ENCODE measurements at places on chromosomes 1 and 21.
A peak's percentile ranks its signal among the peaks of the same experiment; 100 is the strongest.

DNA sequence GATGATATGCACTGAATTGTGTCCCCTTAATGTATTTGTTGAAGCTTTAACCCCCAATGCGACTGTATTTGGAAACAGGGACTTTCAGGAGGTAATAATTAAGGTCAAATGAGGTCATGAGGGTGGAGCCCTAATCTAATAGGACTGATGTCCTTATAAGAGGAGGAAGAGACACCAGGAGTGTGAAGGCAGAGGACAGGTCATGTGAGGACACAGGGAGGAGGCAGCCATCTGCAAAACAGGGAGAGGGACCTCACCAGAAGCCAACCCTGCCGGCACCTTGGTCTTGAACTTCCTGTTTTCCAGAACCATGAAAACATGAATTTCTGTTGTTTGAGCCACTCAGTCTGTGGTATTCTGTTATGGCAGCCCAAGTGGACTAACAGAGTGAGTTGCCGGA is 15.3 kb downstream of the SYF2 start:
- DNase-seq, result no peak

GRCh38 chr1:117069220-117069844 is 9.2 kb downstream of the TTF2 start:
- peak; percentile 32 for DNase-seq

DNA sequence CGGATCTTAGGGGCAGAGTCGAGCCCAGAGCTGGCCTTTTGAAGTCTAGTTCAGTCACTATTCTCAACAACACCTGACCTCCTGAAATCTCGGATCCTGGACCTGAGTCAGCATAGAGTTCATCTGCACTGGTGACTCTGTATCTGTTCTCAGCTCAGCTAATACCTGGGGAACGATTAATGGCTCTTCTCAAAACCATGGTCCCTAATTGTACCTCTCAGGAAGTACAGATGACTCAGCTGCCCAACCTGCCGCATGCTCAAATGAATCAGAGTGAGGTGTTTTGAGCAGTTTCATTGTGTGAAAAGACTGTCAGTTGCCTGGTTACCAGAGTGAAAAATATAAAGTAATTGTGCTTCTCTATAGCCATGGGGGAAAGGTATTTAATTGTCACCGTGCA is 89.2 kb downstream of the SLC35F3 start:
- DNase-seq, result peak; percentile 61

GRCh38 chr1:185156288-185156853 is 382 bp downstream of the TRMT1L start:
- DNase-seq, result no peak

DNA sequence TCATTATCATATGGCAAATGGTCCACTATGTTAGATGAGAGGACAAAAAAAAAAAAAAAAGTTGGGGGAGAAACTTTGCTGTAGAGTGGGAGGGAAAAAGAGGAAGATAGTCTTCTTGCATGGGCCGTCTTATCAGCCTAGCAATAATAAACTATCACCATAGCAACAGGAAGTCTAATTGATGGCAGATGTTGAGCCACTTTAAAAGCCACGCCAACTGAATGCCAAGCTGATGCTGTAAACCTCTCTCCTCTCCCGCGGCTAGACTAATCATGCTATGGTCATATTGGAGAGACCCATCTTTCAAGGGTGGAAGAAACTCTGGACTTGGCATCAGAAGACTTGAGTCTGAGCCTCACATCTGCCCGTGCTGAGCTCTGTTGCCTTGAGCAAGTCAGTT is 122.2 kb upstream of the HOOK1 start:
- peak; percentile 29 for DNase-seq

- no peak for DNase-seq
Observed at GRCh38 chr21:35850029-35850428, 210.3 kb downstream of the SETD4 start.

DNA sequence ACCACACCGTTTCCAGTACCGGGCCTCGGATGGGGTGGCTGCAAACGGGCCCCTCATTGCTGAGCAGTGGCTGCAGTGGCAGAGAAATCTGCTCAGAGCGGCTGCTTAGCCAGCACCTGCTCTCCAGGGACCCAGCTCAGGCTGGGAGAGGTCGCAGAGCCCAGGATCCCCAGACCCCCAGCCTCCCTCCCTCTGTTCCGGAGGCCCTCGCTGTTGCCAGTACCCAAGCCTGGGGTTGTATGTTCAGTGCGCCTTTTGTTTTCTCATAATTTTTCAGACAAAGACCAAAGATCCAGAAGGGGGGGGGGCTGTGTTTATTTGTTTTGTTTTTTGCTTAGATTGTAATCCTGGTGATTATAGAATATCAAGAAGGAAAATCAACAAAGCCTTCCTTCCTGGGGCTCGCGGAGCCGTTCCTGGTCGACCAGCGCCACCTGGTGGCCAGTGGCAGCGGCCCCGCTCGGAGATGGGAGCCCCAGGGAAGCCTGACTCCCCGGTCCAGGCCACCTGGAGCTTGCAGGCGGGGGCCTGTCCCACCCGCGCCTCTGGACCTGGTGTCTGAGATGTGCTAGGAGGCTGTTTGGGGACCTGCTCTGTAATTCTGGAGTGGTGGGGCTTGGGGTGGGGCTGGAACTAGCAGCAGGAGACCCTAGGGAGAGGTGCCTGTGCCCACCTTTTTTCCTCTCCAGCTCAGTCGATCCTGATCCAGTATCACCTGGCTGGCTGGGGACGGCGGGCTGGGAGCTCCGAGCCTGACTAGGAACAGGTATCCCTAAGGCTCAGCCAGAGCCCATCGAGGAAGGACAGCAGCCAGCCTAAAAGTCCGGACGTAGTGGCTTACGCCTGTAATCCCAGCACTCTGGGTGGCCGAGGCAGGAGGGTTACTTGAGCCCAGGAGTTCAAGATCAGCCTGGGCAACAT is 123.9 kb upstream of the VAMP3 start:
- DNase-seq, result peak; percentile 65

DNA sequence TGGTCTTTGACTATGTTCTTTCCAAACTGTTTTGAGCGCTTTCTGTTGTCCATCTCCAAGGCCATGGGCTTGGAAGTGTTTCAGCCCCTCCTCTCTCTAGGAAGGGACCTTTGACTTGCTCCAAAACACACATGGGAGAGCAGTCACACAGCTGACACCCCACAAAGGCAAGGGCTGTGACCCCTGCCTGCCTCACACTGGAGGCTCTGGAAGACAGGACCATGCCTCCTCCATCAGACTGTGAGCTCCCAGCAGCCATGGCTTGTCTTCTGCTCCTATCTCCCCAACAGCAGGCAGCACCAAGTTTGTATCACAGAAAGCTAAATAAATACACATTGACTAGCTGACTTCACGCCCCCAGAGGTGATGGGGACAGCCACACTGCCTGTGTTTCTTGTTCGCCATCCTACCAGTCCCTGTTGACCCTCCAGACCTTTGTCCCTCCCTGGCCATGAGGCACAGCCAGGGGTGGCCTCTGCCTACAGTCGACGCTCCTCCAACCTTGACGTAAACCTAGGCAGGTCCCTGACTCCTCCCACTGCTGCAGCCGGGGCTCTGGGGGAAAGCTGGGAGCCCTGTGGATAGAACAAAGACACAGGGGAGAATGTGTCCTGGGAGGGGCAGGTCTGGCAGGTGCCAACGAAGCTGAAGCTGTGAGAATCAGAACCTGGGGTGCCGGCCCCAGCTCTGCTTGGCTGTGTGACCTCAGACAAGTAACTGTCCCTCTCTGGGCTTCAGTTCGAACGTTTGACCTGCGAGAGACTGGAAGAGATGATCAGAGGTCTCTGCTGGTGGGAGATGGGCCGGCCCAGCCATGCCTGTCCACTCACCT is 4.8 kb downstream of the PLA2G2F start:
- DNase-seq, result no peak

DNA sequence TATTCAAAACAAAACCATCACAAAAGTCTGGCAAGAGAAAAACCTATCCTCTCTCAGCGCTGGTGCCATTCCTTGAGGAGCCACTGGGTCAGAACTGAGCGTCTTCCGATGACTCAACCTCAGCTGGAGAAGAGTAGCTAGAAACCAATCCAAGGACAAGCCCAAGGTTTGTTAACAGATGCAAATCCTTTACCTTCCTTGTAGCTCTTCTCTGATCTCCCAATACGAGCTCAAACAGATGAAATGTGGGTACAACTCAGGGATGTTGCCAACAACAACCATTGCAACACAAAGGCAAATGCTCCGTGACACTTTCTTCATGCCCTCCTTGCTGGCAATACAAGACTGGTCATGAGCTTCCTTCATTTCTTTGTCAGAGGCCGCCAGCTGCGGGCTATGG is 337.1 kb downstream of the SIPA1L2 start:
- no peak for DNase-seq

DNA sequence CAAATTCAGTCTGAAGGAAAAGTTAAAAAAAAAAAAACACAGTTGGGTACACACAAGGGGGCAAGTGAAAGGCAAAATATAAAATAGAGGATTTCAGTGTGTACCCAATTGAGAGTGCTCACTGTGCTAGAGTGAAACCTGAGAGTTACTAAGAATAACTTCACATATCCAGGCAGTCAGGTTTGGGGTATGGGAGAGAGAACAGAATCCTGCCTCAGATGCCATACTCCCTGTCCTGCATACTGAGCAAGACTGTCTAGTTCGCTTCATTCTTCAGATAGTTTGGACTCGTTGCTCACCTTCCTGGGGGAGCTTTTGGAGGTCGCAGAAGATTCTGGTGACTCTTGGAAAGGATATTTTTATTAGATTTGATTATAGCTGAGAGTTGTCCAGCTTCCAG is 20.4 kb downstream of the CEP85 start:
- DNase-seq, result no peak

GRCh38 chr1:160954158-160955104 is at the start of gene ITLN2:
ITLN2 (minus strand) TSS chr1:160954809; CDS start chr1:160954741, 68 bp downstream.
- peak; percentile 35 for DNase-seq

DNA sequence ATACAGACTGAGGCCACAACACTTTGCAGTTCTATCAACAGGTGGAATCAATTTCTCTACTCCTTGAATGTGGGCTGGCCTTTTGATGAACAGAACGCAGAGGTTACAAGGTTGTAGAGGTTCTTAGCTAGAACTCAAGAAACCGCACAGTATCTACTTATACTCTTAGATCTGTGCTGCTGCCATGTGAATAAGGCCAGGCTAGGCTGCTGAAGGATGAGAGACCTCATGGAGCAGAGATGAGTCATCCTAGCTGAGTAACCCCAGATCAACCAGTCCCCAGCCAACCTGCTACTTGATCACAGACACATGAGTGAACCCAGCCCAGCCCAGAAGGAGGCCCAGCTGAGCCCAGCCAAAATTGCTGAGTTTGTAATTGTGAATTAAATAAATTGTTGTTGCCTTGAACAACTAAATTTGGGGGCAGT is 35.3 kb upstream of the BCAR3 start:
- DNase-seq, result no peak

- no peak for DNase-seq
Observed at GRCh38 chr1:186633116-186633515, 47.1 kb downstream of the PTGS2 start.

DNA sequence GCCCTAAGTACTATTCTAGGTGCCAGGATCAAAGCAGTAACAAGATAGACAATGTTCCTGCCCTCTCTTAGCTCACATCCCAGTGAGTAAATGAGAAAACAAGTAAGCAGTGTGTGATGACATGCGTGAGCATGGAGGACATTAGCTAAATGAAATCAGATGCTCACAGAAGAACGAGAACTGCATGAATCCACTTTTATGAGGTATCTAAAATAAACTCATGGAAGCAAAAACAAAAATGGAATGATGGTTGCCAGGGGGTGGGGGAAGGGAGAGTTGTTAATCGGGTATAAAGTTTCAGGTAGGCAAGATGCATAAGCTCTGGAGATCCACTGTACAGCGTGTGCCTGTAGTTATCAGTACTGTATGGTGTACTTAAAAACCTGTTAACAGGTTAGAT is 195.1 kb downstream of the HHAT start:
- no peak for DNase-seq

- DNase-seq, result no peak
Observed at GRCh38 chr1:192010406-192010805, 147.9 kb upstream of the RGS18 start.

DNA sequence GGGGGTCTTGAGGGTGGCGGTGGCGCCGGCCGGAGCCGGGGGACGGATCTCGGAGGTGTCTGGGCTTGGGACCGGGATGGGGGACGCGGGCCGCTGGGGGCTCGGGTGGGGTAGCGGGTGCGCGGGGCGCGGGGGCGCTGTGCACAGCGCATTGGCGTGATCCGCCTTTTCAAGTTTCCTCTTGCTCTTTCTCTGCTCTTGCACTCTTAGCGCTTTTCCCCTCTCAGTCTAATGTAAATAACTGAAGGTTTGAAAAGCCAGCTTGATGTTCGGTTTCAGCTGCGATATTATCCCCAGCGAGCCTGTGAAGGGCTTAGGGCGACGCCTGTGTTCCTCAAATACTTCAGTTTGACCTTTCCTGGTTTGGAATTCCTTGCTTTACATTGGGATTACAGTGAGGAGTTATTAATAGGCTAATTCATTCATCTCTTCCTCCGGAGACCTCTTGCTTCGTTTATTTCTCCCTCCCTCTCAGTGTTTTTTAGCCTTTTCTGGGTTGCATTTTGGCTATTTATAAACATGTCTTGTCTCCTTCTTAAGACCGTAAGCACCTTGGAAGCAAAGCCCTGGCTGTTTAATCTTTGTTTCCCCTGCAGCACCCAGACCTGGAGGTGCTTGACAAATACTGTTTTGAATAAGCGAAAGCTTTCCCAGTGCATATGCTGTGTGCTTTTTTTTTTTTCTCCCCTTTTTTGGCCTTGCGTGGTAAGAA is 693 bp downstream of the RAB4A start:
- no peak for DNase-seq

DNA sequence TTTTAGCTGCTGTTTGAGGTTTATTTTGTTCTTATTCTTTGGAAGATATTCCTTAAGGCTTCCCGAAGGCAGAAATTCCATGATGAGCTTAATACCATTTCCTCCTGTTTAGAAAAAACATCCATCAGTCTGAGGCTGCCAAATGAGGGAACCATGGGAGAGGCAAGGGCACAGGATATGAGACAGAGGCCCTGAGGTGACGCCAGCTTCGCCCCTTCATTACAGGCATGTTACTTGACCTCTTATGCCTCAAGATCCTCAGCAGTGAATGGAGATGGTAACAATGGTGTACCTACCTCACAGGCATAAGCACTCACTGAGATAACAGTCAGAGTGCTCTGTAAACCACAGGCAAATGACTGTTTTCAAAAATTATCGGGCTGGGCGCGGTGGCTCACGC is 93.6 kb downstream of the RAVER2 start:
- no peak for DNase-seq

GRCh38 chr1:234729561-234730474 is 119.8 kb upstream of the IRF2BP2 start:
- DNase-seq, result no peak

- peak; percentile 80 for DNase-seq
Observed at GRCh38 chr21:44710756-44711326, 531 bp downstream of the TSPEAR start.

DNA sequence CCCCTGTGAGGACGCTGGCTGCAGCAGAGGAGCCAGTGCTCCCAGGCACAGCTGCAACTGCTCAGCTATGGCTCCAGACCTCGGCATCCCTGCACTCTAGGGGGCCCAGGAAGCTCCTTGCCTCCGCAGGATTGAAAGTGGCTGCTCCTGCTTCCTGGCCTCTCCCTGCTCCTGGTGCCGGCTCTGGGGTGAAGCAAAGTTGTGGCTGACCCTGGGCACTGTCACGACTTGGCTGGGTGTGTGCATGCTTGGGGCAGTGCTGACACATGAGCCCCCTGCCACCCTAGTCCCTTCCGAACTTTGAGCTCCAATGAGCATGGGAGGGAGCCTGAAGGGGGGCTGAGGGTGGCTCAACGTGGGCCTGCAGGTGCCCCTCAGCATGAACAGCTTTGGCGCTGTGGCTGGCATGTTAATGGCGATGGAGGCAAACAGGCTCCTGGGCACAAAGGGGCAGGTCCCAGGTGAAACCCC is 1512.2 kb downstream of the KCNT2 start:
- no peak for DNase-seq

GRCh38 chr1:87196110-87196827 is 132.4 kb upstream of the LMO4 start:
- DNase-seq, result no peak

GRCh38 chr1:113681596-113682337 is 77.5 kb downstream of the PHTF1 start:
- no peak for DNase-seq

Data from NCI-H2081 (cell line).